ENCODE measurements at places on chromosomes 6 and 20. TPM values are rescaled to one million over a fixed set of nuclear protein-coding genes. Genes with fewer than 3 reads are reported as not detected.

GRCh38 chr6:125906158-125906998, 50.2 kb upstream of the HINT3 start:
- H3K27me3 ChIP-seq, result no peaks in the 10 kb centered on the region
- H3K4me1 ChIP-seq, result peaks cover 12% of the 10 kb centered on the region
- peak; percentile 41 for DNase-seq
- no peak overlapping the region for H3K27ac ChIP-seq
- no peaks in the 10 kb centered on the region for H3K36me3 ChIP-seq

GRCh38 chr6:30915591-30915946, 1.5 kb downstream of the VARS2 start:
- peak; percentile 77 for DNase-seq
- no peak overlapping the region for H3K4me3 ChIP-seq
- H3K27me3 ChIP-seq, result no peaks in the 10 kb centered on the region
- 0 out of 2 replicates have a peak, but pooled peaks cover 3% of the 10 kb centered on the region for H3K36me3 ChIP-seq

DNA sequence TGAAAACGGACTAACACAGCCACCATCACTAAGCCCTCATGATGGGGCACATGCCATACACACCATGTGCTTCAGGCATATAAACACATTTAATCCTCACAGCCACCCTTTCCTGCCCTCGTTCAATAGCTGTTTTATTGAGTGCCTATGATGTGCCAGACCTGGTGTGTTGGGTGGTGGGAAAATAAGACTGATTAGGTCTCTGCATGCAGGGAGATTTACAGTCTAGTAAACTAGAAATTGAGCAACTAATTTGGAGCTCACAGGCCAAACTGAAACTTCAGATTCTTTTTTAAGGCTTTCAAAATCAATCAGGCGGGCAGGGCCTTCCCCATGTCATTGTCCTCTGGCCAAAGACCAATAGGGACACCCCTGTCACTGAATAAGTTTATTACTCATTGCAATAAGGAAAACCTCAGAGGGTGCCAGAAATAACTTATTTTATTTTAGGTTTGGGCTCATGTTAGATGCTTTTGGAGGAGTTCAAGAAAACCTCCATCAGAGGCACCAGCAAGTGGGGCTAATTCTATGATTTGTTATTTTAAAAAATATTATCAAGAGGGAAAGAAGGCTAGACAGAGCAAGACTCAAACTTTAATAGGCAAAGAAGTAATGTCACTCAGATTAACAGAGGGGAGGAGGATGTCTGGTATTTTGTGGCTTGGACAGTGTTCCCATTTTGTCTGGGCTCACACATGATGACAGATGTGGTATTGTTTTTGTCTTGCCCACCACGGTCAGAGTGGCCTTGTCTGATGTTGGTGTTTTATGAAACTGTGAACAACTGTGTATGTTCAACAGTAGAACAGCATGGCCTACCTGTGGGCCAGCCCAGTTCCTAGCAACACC, 12.0 kb downstream of the ZFP64 start:
- no peak overlapping the region for H3K4me3 ChIP-seq
- no peaks in the 10 kb centered on the region for H3K27me3 ChIP-seq
- H3K36me3 ChIP-seq, result 0 out of 2 replicates have a peak, but pooled peaks cover under 1% of the 10 kb centered on the region
- no peaks in the 10 kb centered on the region for H3K4me1 ChIP-seq

DNA sequence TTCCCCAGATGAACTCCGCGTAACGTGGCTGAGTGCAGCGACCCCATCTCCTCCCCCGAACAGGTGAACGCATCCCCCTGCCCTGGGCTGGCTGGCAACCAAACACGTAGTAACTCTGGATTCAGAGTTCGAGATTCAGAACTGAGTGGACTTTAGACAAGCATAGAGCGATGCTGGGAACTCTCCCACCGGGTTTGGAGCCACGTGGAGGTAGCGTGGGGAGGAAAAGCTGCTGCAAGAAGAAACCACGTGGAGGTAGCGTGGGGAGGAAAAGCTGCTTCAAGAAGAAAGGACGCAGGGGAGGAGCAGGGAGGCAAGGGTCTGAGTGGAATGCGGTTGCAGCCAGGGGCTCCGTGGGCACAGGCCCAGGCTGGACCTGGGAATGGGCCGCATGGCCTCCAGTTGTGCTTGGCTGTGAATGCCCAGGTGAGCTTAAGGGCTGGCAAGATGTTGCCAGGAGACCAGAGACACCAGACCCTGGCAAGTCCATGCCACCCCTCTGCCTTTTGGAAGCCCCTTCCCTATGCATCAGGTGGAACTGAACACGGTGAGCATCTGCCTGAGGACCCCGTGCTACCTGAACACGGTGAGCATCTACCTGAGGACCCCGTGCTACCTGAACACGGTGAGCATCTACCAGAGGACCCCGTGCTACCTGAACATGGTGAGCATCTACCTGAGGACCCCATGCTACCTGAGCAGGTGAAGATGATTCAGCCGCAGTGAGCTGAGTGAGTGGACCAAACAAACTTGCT, 118.0 kb upstream of the FRMD1 start:
- no peaks in the 10 kb centered on the region for H3K36me3 ChIP-seq
- H3K4me1 ChIP-seq, result no peaks in the 10 kb centered on the region
- no peak overlapping the region for H3K27ac ChIP-seq
- no peak overlapping the region for H3K4me3 ChIP-seq

GRCh38 chr20:51500936-51501335, 41.6 kb downstream of the NFATC2 start:
- no peaks in the 10 kb centered on the region for H3K27me3 ChIP-seq
- H3K4me3 ChIP-seq, result no peak overlapping the region
- no peak overlapping the region for H3K27ac ChIP-seq
- 0 out of 2 replicates have a peak, but pooled peaks cover 4% of the 10 kb centered on the region for H3K4me1 ChIP-seq
- H3K36me3 ChIP-seq, result no peaks in the 10 kb centered on the region

The LY86 gene
- total RNA-seq, result not detected

The OR12D3 gene
- not detected for total RNA-seq

GRCh38 chr6:130296854-130297253, 69.0 kb upstream of the TMEM200A start:
- no peaks in the 10 kb centered on the region for H3K36me3 ChIP-seq
- no peak overlapping the region for H3K27ac ChIP-seq
- H3K27me3 ChIP-seq, result no peaks in the 10 kb centered on the region
- no peak for DNase-seq
- H3K4me1 ChIP-seq, result 0 out of 2 replicates have a peak, but pooled peaks cover 6% of the 10 kb centered on the region
- no peak overlapping the region for H3K4me3 ChIP-seq

GRCh38 chr6:4412488-4412887, 277.1 kb upstream of the ECI2 start:
- H3K36me3 ChIP-seq, result no peaks in the 10 kb centered on the region
- H3K27me3 ChIP-seq, result no peaks in the 10 kb centered on the region
- peaks cover 15% of the 10 kb centered on the region for H3K4me1 ChIP-seq
- no peak for DNase-seq

DNA sequence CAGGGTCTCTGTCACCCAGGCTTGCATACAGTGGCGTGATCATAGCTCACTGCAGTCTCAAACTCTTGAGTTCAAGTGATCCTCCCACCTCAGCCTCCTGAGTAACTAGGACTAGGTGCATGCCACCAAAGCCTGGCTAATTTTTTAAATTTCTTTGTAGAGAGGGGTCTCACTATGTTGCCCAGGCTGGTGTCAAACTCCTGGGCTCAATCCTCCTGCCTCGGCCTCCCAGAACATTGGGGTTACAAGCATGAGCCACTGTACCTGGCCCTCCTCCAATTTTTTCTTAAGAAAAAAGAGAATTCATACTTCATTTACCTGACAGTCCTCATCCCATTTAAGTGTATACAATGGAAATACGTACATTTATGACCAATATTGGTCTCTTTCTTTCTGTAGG, 37.9 kb downstream of the E2F3 start:
- no peak for DNase-seq
- no peaks in the 10 kb centered on the region for H3K27me3 ChIP-seq
- no peak overlapping the region for H3K27ac ChIP-seq
- H3K4me1 ChIP-seq, result peaks cover 25% of the 10 kb centered on the region

The CRIP3 gene
- not detected for total RNA-seq

DNA sequence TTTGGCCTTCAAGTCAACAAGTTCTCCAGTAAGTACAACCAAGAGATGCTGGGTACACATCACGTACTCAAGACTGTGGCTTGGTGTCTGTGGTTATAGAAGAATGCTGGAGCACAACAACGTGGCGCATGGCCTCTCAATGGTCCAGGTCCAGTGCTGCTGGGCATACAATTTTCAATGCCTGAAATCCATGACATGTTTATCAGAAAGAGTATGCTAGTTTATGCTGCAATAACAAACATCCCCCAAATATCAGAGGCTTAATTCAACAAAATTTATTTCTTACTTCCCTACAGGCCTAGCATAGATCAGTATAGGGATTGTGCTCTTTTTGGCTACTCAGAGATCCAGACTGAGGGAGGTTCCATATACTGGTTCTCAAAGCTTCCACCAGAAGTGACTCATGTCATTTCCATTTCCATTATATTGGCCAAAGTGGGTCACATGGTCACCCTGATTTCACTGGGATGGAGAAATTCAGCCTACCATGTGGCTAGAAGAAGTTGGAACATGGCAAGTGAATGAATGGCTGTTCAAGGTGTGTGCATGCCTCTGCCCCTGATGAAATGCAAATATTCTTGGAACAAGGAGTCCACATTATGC, 33.3 kb upstream of the KIF16B start:
- H3K27ac ChIP-seq, result no peak overlapping the region
- H3K4me3 ChIP-seq, result no peak overlapping the region
- peak; percentile 4 for DNase-seq
- no peaks in the 10 kb centered on the region for H3K36me3 ChIP-seq
- H3K4me1 ChIP-seq, result no peaks in the 10 kb centered on the region

The GMEB2 gene
- total RNA-seq, result 15.4 TPM

DNA sequence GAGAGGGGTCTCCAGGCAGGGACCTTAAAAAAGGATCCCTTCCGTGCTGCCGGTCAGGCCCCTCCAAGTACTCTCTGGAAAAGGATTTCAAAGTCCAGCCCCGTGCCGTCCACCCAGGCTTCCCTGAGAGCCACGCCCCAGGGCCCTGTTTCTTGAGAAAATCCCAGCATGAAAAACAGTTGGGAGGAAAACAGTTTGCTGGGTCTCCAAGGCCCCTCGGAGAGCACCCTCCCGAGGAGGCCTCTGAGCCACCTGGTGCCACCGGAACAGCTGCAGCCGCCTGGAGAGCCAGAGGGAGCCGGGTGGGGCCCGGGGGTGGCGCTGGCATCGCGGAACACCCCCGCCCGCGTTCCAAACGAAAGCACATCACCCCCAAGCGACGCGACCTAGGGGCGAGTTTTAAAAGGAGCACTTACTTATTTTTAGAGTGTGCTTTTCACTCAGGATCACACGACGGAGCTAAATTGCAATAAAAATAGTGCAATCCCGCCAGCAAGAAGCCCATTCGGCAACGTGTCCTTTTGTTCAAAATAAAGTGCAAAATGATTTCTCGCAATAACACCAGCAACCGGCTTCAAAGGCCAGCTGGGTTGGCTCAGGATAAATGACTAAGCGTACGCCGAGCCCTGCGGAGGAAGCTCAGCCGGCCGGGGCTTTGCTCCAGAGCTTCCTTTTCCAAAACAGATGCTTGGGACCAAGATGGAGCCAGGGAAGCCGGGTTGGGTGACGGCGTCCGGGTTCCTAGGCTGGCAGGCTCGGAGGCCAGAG, 64.2 kb downstream of the YTHDF1 start:
- DNase-seq, result peak; percentile 45
- H3K4me1 ChIP-seq, result no peaks in the 10 kb centered on the region
- no peaks in the 10 kb centered on the region for H3K36me3 ChIP-seq
- H3K27ac ChIP-seq, result no peak overlapping the region
- no peak overlapping the region for H3K4me3 ChIP-seq

DNA sequence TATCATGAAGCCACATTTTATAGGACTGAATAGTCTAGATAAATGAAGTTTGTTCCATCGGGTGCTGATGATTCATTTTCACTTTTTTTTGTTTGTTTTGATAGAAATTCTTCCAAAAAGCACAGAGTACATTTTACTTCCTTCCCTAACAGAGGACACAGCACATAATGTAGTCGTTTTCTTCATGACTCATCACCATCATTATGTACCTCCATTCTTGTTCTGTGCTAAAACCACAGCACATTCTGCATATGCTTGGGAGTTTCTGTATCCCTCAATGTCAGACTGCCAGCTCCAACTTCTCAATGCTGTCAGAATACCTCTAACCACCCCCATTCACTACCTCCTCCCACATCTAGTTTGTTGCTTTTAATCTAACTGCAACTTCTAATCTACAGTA, 1004.9 kb upstream of the ADGRB3 start:
- peak; percentile 1 for DNase-seq
- H3K36me3 ChIP-seq, result no peaks in the 10 kb centered on the region

GRCh38 chr6:145155873-145156782, 579.2 kb downstream of the EPM2A start:
- 0 out of 2 replicates have a peak, but pooled peaks cover 3% of the 10 kb centered on the region for H3K4me1 ChIP-seq
- H3K27me3 ChIP-seq, result no peaks in the 10 kb centered on the region
- DNase-seq, result peak; percentile 32
- H3K27ac ChIP-seq, result peak overlapping the region; percentile 29
- no peaks in the 10 kb centered on the region for H3K36me3 ChIP-seq

The EYS gene
- not detected for total RNA-seq

DNA sequence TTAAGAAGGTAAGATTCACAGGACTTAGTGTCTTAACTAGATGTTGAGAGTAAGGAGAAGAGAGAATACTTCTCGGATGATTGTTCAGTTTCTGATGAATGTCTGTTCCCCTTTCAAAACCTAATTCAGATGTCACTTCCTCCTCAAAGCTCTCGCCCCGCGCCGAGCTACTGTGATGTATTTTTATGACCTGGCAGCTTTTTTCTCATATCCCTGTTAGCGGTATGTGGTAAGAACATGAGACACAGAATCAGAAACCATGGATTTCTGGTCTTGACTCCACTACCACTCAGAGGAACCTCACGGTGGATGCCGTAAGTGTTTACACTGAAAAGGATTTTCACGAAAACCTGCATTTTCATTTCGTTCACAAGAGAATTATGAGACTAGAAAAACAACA, 48.4 kb downstream of the CEP43 start:
- no peak overlapping the region for H3K4me3 ChIP-seq
- no peaks in the 10 kb centered on the region for H3K36me3 ChIP-seq
- H3K27ac ChIP-seq, result no peak overlapping the region
- H3K27me3 ChIP-seq, result no peaks in the 10 kb centered on the region
- DNase-seq, result no peak
- no peaks in the 10 kb centered on the region for H3K4me1 ChIP-seq

DNA sequence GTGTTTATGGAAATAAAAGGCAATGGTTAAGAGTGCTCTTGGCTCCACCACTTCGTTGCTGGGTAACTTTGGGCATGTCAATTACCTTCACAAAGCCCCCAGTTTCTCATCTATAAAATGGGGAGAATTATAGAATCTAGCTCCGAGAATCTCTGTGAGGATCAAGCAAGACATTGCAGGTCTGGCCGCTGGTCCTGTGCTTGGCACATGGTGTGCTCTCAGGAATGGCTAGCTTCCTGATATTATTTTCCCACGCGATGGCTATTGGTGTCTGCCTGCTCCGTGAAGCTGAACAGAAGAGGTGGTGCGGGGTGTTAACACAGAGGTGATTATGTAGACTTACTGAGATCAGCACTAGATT, 57.0 kb downstream of the NOX3 start:
- H3K4me3 ChIP-seq, result no peak overlapping the region
- H3K4me1 ChIP-seq, result peaks cover 6% of the 10 kb centered on the region
- no peaks in the 10 kb centered on the region for H3K36me3 ChIP-seq
- no peaks in the 10 kb centered on the region for H3K27me3 ChIP-seq
- no peak overlapping the region for H3K27ac ChIP-seq

DNA sequence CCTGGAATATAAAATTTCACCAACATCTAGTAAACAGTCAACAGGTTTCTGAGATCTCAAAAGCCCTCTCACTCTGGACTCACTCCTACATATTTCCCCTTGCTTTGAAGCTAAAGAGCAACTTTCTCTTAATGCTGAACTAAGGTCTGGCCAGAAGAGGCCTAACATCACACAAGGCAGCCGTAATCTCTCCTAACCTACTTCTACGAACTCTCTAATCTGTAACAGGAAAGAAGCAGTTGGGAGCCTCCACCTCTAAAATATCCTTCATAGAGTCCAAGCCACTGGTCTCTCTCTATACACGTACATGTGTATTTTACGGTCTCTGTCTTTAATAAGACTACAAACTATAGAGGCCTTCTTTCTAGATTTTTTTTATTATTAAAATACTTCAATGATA, 72.0 kb downstream of the REV3L start:
- no peaks in the 10 kb centered on the region for H3K27me3 ChIP-seq
- no peak for DNase-seq
- H3K27ac ChIP-seq, result no peak overlapping the region
- H3K4me3 ChIP-seq, result no peak overlapping the region

Data from GM23248 (cell line).